Activated naive CD8-positive, alpha-beta T cell treated with anti-CD3 and anti-CD28 coated beads for 36 hours (primary cell): ENCODE measurements at places on chromosomes 1 and 21.

DNA sequence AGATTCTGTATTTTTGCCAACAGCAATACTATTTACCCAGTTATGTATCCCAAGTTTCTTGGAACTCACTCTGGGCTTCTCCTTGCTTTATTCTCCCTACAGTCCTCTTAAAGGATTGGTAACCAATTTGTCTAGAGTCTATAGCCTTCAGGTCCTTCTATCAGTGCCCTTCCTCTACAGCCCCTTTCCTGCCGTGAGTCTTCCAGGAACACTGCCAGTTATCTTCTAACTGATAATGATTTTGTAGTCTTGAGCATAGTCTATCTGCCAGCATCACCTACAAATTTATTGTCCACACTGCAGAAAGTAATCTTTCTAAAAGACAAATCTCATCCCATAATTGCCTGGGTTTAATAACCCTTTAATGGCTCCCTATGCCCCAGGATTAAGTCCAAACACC, 8.2 kb downstream of the LRRC8B start:
- H3K27me3 ChIP-seq, result no peaks in the 10 kb centered on the region
- H3K4me3 ChIP-seq, result no peak overlapping the region
- H3K27ac ChIP-seq, result no peak overlapping the region
- no peak for DNase-seq
- H3K4me1 ChIP-seq, result peaks cover 69% of the 10 kb centered on the region

GRCh38 chr1:88698140-88698539, 14.1 kb downstream of the PKN2 start:
- H3K4me3 ChIP-seq, result no peak overlapping the region
- no peak overlapping the region for H3K27ac ChIP-seq
- H3K36me3 ChIP-seq, result peaks cover 23% of the 10 kb centered on the region
- H3K4me1 ChIP-seq, result peaks cover 32% of the 10 kb centered on the region

DNA sequence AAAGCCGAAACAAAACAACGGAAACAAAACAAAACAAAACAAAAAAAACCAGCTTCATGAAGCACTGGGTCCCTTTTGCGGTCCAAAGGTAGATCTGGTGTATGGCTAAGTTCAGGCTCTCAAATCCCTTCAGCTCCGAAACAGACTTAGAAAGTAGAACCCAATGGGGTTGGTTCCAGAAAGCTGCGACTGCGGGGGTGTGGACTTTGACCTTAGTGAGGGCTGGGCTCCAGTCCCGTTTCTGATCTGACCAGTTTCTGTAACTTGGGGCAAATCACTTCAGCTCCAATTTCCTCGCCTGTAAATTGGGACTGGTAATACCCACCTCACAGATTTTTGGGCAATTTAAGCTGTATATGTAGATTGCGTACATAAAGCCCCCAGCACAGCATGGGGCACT, 105.2 kb downstream of the ZSCAN20 start:
- no peaks in the 10 kb centered on the region for H3K36me3 ChIP-seq
- no peaks in the 10 kb centered on the region for H3K4me1 ChIP-seq
- DNase-seq, result no peak

- peaks cover 9% of the 10 kb centered on the region for H3K27me3 ChIP-seq
- H3K4me1 ChIP-seq, result no peaks in the 10 kb centered on the region
- no peaks in the 10 kb centered on the region for H3K36me3 ChIP-seq
- no peak overlapping the region for H3K27ac ChIP-seq
- no peak for DNase-seq
Measured at GRCh38 chr1:4027008-4027407, 126.9 kb upstream of the C1orf174 start.

DNA sequence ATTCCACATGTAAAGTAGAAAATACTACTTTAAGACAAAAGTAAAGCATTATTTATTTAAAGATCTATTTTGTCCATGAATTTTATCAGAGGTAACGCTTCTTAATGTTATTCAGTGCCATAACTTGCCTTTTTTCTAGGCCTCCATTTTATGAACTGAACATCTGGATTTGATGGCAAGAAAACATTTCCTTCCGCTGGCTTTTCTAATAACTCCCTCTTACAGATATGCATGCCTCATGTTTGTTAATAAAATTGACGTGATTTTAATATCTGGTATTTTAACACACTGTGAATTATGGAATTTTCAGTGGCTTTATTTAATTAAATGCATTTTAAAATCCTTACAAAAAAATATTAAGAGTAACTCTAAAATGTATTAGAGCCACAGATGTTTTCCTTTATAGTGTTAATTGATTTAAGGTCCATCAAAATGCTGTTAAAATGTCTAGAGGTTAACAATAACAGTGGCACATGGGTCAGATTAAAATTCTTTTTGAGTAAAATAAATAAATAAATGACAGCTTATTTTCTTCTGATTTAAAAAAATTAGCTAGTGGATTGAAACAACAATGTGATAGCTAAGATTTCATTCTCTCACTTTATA, 15.1 kb downstream of the PTPRC start:
- peaks cover 67% of the 10 kb centered on the region for H3K4me1 ChIP-seq
- peaks cover 62% of the 10 kb centered on the region for H3K36me3 ChIP-seq
- no peaks in the 10 kb centered on the region for H3K27me3 ChIP-seq
- no peak for DNase-seq
- peak overlapping the region; percentile 81 for H3K27ac ChIP-seq

GRCh38 chr1:155970531-155971167, 7.7 kb downstream of the ARHGEF2 start:
- H3K27me3 ChIP-seq, result no peaks in the 10 kb centered on the region
- peak; percentile 47 for DNase-seq
- peaks cover 64% of the 10 kb centered on the region for H3K36me3 ChIP-seq
- H3K4me3 ChIP-seq, result peak overlapping the region; percentile 65
- peaks cover 88% of the 10 kb centered on the region for H3K4me1 ChIP-seq
- H3K27ac ChIP-seq, result peak overlapping the region; percentile 85

DNA sequence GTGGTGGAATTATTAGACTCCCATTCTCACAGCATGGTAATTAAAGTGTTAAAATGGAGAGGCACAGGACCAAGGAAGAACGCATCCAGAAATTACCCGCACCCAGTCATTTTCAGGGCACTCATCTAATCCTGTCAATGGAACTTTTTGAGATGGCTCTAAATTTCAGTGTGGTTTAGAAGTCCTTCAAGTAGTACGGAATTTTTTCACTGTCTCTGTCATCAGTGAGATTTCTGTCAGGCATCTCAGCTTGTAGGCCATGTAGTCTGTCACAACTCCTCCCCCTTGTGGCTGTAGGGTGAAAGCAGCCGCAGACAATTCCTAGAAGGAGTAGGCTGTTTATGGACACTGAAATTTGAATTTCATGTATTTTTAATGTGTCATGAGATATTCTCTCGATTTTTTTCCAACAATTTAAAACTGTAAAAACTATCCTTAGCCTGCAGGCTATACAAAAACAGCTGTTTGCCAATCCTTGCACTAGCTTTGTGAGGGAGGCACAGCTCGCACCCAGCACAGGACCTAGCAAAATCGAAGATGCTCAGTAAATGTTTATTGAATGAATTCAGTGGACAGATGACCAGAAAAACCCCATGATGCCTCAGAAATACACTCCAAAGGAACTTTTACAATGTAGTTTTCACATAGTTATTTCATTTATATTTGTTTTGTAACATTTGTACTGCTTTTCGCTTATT, 6.6 kb upstream of the NUP133 start:
- H3K27me3 ChIP-seq, result no peaks in the 10 kb centered on the region
- H3K4me1 ChIP-seq, result peaks cover 7% of the 10 kb centered on the region
- no peak overlapping the region for H3K27ac ChIP-seq
- DNase-seq, result peak; percentile 33
- peaks cover 6% of the 10 kb centered on the region for H3K36me3 ChIP-seq

- DNase-seq, result peak; percentile 90
- peak within 1 kb of the TSS; percentile 94 for H3K4me3 ChIP-seq
- H3K4me1 ChIP-seq, result peaks cover 45% of the 10 kb centered on the region
- H3K27me3 ChIP-seq, result no peaks in the 10 kb centered on the region
- H3K27ac ChIP-seq, result peak within 1 kb of the TSS; percentile 91
Measured at GRCh38 chr1:10474613-10475507, at the start of gene PEX14. Gene PEX14 (plus strand): TSS chr1:10474950. CDS start chr1:10474967, 17 bp downstream.

GRCh38 chr1:215845234-215845891, 278.3 kb downstream of the KCTD3 start:
- H3K4me3 ChIP-seq, result no peak overlapping the region
- no peak for DNase-seq
- no peaks in the 10 kb centered on the region for H3K4me1 ChIP-seq
- no peaks in the 10 kb centered on the region for H3K36me3 ChIP-seq
- no peaks in the 10 kb centered on the region for H3K27me3 ChIP-seq

- no peaks in the 10 kb centered on the region for H3K27me3 ChIP-seq
- H3K4me1 ChIP-seq, result no peaks in the 10 kb centered on the region
- no peak for DNase-seq
- H3K27ac ChIP-seq, result no peak overlapping the region
Measured at GRCh38 chr1:48066936-48067335, 69.8 kb upstream of the TRABD2B start.

- no peaks in the 10 kb centered on the region for H3K27me3 ChIP-seq
- peak overlapping the region; percentile 96 for H3K4me3 ChIP-seq
- H3K4me1 ChIP-seq, result peaks cover 52% of the 10 kb centered on the region
- H3K27ac ChIP-seq, result peak overlapping the region; percentile 96
- H3K36me3 ChIP-seq, result peaks cover 14% of the 10 kb centered on the region
- no peak for DNase-seq
Measured at GRCh38 chr1:109620401-109620791, 759 bp downstream of the AMPD2 start.

DNA sequence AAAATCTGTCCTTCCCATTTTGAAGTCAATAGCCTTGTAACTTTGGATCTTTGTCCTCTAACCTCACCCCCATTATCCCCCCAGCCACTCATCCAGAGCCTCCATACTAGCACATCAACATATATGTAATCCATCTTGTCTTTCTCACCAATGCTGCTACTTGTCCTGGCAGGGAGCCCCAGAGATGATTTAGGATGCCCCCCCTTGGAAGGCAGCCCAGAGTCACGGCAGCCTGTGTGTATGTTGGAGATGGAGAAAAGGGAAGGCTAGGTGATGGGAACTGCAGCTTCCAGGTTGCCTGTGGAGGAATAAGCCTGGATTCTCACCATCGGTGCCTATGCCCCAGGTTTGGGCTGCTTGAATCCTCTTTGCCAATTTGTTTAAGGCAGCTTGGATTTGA, 51.7 kb upstream of the SCMH1 start:
- H3K4me3 ChIP-seq, result no peak overlapping the region
- no peak for DNase-seq
- H3K36me3 ChIP-seq, result no peaks in the 10 kb centered on the region
- H3K27ac ChIP-seq, result no peak overlapping the region
- no peaks in the 10 kb centered on the region for H3K4me1 ChIP-seq
- H3K27me3 ChIP-seq, result peaks cover 21% of the 10 kb centered on the region

GRCh38 chr1:27981145-27981544, 21.4 kb downstream of the XKR8 start:
- peaks cover 7% of the 10 kb centered on the region for H3K36me3 ChIP-seq
- no peak for DNase-seq
- no peak overlapping the region for H3K4me3 ChIP-seq
- no peaks in the 10 kb centered on the region for H3K4me1 ChIP-seq
- no peak overlapping the region for H3K27ac ChIP-seq

GRCh38 chr1:113891631-113892220, 4.3 kb upstream of the BCL2L15 start:
- H3K27me3 ChIP-seq, result no peaks in the 10 kb centered on the region
- peaks cover 15% of the 10 kb centered on the region for H3K36me3 ChIP-seq
- H3K27ac ChIP-seq, result no peak overlapping the region
- no peak for DNase-seq
- no peak overlapping the region for H3K4me3 ChIP-seq

DNA sequence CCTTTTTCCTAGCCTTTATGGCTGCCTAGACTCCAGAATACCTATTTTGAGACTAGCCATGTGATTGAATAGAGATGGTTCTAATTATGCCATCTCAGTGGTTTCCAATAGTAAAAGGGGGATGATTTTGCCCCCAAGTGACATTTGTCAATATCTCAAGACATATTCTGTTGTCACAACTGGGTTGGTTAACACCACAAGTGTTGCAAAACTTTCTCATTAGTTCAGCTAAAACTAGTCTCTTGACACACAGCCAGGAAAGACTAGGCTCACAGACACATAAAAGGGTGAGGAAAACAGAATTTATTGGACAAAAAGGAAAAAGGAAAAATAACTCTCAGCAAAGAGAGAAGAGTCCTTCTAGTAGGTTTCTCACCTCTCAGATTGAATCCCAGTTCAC, 39.9 kb upstream of the GBP5 start:
- peaks cover 38% of the 10 kb centered on the region for H3K36me3 ChIP-seq
- H3K4me1 ChIP-seq, result peaks cover 35% of the 10 kb centered on the region
- H3K27ac ChIP-seq, result peak overlapping the region; percentile 56
- no peak for DNase-seq
- H3K27me3 ChIP-seq, result no peaks in the 10 kb centered on the region

GRCh38 chr21:38266732-38267131, 9.9 kb downstream of the KCNJ15 start:
- no peaks in the 10 kb centered on the region for H3K36me3 ChIP-seq
- no peak for DNase-seq
- peaks cover 6% of the 10 kb centered on the region for H3K27me3 ChIP-seq
- no peak overlapping the region for H3K4me3 ChIP-seq
- H3K27ac ChIP-seq, result no peak overlapping the region
